ENCODE measurements at places on chromosomes 4 and X. TPM values are rescaled to one million over a fixed set of nuclear protein-coding genes. Genes with fewer than 3 reads are reported as not detected.
A peak's percentile ranks its signal among the peaks of the same experiment; 100 is the strongest.

SLC16A2 gene
- total RNA-seq, result 5.7 TPM

SPIN2A gene
- total RNA-seq, result 0.31 TPM

PLXNB3 gene
- 4.1 TPM for total RNA-seq

ERVMER34-1 gene
- total RNA-seq, result 10.2 TPM

GRCh38 chr4:7124689-7125442 is 57.0 kb upstream of the GRPEL1 start:
- H3K36me3 ChIP-seq, result no peaks in the 10 kb centered on the region
- H3K27ac ChIP-seq, result no peak overlapping the region
- H3K4me1 ChIP-seq, result no peaks in the 10 kb centered on the region
- no peak overlapping the region for H3K4me3 ChIP-seq
- H3K27me3 ChIP-seq, result no peaks in the 10 kb centered on the region

GRCh38 chrX:73215246-73215645 is 595 bp upstream of the NAP1L2 start:
- no peak for DNase-seq
- H3K4me1 ChIP-seq, result no peaks in the 10 kb centered on the region
- H3K27ac ChIP-seq, result peak overlapping the region; percentile 67
- no peaks in the 10 kb centered on the region for H3K27me3 ChIP-seq
- H3K4me3 ChIP-seq, result peak overlapping the region; percentile 49
- H3K36me3 ChIP-seq, result no peaks in the 10 kb centered on the region

DNA sequence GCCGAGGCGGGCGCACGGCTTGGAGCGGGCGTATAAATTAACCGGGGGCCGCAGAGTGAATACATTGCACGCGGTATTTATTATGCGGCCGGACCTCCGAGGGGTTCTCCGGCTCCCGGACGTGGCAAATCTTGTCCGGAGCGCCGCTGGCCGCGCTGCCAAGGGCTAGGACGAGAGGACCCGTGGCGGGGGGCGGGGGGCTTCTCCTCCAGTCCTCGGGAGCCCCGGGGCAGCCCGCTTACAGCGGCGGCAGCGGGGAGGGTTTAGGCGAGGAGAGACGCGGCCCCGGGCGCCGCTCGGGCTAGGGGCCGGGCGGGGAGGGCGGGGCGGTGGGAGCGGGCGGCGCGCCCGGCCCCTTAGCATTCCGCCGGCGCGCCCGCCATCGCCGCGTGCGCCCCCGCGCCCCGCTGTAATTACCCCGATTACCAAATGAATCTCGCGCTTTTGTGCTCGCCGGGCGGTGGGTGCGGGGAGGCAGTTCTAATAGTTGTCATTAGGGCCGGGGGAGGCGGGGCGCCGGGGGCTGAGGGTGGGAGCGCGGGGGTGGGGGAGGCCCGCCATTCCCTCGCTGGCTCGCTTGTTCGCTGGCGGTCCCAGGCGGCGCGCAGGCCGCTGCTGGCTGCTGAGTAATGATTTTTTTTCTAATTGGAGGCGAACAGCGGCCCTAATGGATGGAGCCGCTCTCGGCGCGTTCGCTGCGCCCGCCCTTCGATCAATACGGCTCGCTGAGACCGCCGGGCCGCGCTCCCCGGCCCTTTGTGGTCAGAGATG is 276.6 kb downstream of the BCOR start:
- peaks cover 11% of the 10 kb centered on the region for H3K4me1 ChIP-seq
- H3K4me3 ChIP-seq, result peak overlapping the region; percentile 54
- H3K27me3 ChIP-seq, result no peaks in the 10 kb centered on the region
- H3K27ac ChIP-seq, result no peak overlapping the region
- DNase-seq, result no peak
- H3K36me3 ChIP-seq, result no peaks in the 10 kb centered on the region

DNA sequence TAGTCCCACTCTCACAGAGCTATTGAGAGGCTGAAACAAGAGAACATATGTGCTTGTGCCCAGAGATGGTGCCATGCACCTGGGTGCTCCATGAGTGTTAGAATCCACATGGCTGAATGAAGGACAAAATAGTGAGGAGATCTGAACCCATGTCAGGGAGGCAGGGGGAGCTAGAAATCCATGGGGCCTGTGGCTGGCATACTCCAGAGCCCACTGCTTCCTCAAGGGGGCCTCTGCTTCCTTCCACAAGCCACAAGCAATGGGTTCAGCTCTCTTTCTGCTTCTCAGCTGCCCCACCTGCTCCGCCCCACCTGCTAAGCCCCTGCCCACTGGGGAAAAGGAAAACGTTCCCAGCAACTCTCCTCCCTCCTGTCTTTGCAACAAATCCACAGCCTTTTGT is 46.1 kb downstream of the PJA1 start:
- no peaks in the 10 kb centered on the region for H3K36me3 ChIP-seq
- H3K4me1 ChIP-seq, result no peaks in the 10 kb centered on the region
- H3K27me3 ChIP-seq, result no peaks in the 10 kb centered on the region
- no peak for DNase-seq
- H3K4me3 ChIP-seq, result no peak overlapping the region
- no peak overlapping the region for H3K27ac ChIP-seq

DNA sequence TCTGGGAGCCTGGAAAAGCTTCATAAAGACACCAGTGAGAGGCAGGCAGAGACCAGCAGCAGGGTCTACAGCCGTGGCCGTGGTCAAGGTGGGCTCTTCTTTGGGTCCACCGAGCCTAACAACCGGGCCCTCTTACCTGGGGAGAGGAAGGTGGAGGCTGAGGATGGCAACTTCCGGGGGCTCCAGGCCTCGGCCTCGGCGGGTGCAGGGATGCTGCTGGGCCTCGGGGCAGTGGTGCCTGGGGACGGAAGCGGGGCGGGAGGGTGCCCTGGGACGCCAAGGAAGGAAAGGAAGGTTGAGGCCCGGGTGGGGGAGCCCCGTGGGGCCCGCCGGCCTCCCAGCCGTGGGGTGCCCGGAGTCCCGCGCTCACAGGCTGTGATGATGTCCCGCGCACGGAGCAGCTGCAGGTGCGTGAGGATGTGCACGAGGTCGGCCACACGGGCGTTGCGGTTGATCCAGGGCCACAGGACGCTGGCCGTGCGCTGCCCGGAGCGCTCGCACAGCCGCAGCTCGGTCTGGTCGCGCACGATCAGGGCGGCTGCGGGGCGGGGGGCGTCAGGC is 561 bp downstream of the IRAK1 start:
- H3K27me3 ChIP-seq, result no peaks in the 10 kb centered on the region
- H3K36me3 ChIP-seq, result no peaks in the 10 kb centered on the region
- DNase-seq, result no peak
- no peaks in the 10 kb centered on the region for H3K4me1 ChIP-seq

GRCh38 chr4:54837576-54838140 is 179.9 kb downstream of the KIT start:
- DNase-seq, result no peak
- H3K36me3 ChIP-seq, result no peaks in the 10 kb centered on the region
- H3K27ac ChIP-seq, result no peak overlapping the region
- peaks cover 11% of the 10 kb centered on the region for H3K4me1 ChIP-seq
- H3K27me3 ChIP-seq, result no peaks in the 10 kb centered on the region
- H3K4me3 ChIP-seq, result no peak overlapping the region

DNA sequence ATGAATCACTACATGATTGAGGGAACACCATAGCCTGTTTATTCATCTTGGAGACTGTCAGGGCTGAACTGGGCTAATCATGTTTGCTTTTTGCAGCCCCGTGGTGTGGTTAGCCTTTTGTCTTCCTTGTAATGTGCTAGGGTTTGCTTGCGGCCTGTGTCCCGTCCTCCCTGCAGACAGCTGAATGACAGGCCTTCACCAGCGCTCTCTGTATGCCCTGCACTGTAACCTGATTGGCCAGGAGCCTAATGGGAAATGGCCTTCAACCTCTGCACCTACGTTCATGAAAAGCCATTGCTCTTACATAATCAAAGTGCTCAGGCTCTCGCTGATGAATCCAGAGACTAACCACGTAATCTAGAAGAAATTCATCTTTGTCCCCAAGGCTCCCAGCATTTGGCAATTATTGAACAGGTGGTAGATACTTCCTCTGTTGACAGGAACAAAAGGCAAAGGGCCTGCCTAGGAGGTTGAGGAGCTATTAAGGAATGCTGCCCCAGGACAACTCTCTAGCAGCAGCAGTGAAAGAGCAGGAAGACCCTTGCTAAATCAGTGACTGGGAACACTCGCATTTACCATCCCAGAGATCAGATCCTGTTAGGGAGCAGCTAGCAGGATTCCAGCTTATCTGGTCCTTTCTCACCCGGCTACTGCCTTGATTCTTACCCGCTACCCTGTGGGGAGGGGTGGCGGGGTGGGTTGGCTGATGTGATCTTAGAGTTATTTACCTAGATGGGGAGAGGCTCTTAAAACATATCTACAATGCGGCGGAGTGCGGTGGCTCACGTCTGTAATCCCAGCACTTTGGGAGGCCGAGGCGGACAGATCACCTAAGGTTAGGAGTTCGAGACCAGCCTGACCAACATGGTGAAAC is 42.3 kb upstream of the FAT1 start:
- no peaks in the 10 kb centered on the region for H3K27me3 ChIP-seq
- H3K4me3 ChIP-seq, result no peak overlapping the region
- no peak for DNase-seq
- no peaks in the 10 kb centered on the region for H3K4me1 ChIP-seq
- no peaks in the 10 kb centered on the region for H3K36me3 ChIP-seq

DNA sequence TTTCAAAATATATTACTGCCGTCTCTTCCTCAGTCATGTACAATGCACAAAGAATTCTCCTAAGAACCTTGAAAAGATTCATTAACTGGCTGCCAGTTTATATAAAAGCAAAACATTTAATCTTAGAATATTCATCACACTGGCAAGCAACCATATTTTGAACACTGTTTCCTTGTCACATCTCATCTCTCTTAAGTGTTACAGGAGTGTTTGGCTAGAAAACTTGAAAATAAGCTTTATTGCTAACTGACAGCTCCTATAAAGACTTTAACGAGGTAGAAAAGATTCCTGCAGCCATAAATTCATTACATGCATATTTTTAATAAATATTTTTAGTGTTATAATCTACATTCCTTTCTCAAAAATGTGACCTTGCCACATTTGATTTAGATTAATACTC is 149.6 kb downstream of the AFAP1 start:
- peaks cover 14% of the 10 kb centered on the region for H3K4me1 ChIP-seq
- DNase-seq, result no peak
- H3K4me3 ChIP-seq, result no peak overlapping the region
- no peak overlapping the region for H3K27ac ChIP-seq
- H3K27me3 ChIP-seq, result no peaks in the 10 kb centered on the region
